ENCODE measurements at places on chromosomes 5 and 9.

DNA sequence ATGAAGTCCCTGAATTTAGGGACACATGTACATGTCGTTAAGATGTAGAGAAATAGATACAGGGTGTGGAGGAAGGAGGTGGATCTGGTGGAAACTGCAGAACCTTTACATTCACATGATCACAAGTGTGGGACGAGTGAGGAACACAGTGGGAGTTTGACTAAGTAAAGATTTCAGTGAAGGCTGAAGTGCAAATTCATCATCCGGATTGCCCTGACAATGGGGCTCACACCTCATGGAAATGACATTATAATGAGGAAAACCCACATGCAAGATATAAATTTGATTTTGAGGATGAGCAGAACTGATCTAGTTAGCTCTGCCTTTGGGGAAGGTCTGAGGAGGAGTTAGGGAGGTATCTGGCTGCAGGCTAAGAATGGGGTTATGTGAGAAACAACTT, 173.9 kb downstream of the FSTL4 start:
- no peak for DNase-seq

- DNase-seq = peak; percentile 74
Measured at GRCh38 chr5:76542887-76543690, 80.1 kb downstream of the F2RL2 start.

GRCh38 chr9:36041506-36041905, 4.8 kb downstream of the RECK start:
- DNase-seq = no peak

GRCh38 chr5:19987612-19988361, at the start of gene CDH18:
Gene CDH18 (minus strand): TSS chr5:19988200. CDS start chr5:19838986, 149,214 bp downstream.
- DNase-seq = no peak

GRCh38 chr5:172699999-172700364, 58.9 kb downstream of the NEURL1B start:
- DNase-seq = no peak

DNA sequence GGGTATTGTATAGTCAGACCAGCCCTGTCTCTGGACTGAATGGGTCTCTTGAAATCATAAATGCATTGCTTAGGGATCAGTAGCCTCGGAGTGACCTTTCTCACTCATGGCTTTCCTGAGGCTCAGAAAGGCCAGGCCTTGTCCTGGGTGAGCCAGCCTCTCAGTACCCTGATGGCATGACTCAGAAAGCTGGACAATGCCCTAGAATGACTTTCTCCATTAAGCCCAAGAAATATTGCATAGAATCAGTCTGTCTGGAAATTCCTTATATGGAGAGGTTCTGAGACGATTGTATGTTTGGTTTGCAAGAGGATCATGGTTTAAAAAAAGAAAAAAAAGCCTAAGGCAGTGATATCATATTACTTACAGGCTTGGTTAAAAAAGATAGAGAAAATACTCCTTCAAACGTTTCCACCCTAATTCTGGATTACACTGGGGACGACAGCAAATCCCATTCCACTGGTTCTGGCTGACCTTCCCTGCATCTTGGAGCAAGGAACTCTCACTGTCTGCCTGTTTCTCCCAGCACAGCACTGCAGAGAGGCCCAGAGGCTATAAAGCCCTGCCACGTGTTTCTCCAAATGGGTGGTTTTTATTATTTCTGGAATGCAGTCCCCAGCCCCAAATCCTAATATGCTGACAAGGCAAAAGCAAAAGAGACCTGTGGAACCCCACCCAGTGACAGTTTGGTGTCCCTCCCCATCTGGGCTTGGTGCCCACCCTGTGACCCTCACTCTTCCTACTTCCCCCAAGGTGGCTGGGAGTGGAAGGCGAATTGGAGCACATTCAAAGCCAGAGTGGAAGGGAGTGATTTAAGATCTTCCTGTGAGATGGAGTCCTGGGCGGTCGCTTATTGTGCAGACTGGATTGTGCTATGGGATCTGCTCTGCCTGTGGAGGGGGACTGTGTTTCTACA, 34.4 kb downstream of the MAP1B start:
- DNase-seq = no peak

- no peak for DNase-seq
Measured at GRCh38 chr5:4145511-4145910, 549.9 kb downstream of the IRX1 start.

GRCh38 chr5:173741729-173742431, 125.4 kb upstream of the BOD1 start:
- DNase-seq = no peak

DNA sequence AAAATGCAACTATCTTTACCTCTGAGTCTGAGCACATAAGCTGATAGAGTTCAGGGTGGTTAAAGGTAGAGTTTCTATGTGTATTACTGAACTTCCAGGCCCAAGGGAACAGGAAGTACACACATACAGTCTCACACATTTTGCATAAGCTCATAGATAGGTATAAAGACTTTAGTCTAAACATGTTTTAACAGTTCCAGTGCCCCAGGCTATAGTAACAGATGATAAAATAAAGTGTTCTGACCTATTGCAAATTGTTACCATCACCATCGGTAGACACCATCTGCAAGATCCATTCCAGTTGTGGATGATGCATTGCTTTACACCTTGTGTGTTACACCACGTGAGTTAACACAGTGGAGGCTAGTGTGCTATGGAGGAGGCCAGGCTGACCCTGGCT, 95.8 kb downstream of the TMEM174 start:
- DNase-seq = no peak

DNA sequence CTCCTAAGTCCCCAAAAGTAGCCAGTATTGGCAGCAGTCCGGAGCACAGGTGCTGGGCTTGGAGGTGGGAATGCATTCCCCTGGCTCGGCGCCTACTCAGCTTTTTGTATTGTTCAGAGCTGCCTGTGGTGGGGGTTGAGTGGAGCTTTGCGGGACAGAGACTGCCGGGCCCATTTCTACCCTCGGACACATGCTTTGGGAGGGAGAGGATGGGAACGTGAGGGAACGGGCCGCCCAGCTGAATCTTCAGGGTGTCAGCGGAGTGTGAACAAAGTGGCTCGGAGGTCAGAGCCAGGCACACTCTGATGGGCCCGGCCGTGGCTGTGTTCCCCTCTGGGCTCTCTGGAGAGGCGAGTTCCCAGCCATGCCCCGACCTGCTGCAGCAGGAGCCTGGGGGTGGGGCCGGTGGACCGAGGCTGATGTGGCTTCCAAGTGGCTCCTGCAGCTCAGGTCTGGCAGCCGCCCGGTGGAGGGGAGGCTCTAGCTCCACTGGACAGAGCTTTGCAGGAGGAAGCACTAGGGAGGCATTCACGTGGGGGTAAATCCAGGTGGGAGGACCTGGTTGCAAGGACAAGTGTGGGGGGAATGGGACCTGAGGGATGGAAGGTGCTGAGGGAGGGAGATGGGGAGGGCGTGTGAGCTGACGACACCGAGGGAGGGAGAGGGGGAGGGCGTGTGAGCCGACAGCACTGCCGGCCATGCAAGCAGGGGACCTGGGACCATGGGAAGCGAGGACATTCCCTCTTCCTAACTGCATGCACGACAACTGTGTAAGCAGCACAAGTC, 31.1 kb upstream of the SLC6A3 start:
- no peak for DNase-seq

DNA sequence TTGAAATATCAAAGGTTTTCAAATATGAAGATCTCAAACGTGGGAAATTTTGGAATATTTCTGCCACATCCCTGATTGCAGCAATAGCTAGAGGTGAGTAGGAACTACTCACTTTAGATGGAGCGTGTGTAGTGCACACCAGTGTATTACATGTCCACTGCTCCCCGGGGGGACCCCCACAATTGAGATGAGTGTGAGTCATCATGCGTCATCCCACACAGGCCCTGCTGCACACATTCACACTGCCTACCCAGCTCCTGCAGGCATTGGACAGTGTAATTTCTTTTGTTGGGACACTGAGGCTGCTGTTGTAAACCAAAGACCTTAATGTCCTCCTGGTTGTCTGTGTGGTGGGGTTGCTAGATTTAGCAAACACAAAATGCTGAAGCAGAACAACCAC, 280.0 kb downstream of the GAS1 start:
- DNase-seq = peak; percentile 8

DNA sequence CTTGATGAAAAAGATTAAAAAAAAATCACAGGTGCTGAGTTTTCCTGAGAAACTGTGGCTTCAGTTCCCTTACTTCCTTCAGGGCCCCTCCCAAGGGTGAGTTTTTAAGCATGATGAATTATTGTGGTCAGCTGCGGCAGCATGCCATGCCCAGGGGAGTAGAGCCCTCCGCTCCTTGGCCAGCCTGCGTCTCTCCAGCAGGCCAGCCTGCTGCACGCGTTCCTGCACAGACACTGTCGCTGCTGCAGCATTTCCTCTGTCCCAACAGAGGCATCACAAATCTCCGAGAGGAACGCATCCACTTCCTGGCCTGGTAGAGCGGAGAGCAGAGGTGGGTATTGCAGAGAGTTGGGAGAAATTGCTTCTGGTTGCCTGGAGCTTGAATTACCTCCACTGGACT, 26.1 kb upstream of the GLRA1 start:
- no peak for DNase-seq

GRCh38 chr5:14745753-14746152, 81.2 kb downstream of the OTULIN start:
- peak; percentile 21 for DNase-seq

DNA sequence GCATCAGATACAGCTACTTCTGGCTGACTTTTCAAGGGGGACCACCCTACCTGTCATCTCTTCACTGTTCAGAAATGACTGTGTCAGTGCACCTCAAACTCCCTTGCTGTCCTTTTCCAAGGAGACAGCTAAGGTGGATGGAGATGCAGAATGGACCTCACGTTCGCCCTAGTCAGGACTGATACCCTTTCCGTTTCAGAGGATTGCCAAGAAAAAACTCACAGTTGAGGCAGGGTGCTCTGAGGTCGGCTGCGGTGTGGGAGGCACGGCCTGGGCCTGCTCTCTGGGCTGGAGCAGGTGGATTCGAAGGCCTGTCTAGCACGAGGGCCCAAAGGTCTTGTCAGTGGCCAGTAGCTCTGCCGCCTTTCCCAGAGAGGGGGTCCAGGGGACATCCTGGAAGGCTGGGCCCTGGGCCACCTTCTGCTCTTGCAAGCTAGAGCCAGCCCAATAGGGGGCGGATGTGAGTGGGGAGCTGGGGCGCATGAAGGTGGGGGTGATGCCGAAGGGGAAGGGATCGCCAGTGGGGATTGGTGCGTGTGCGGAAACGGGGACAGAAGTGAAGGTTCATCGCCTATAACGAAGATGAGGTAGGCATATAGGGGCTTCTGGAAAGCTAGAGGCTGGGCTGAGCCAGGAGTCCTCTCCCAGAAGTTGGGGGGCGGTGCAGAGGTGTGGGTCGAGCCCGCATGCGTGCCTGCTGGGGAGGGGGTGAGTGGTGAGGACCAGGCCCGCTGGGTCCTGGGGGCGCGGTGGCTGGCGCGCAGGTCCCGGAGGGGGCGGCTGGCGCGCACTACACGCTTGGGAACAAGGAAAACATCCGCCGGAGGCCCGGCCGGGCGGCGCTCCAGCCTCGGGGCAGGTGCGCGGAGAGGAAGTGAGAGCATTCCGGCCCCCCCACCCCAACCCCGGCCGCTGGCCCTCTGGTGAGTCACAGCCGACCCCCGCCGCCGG, 2.5 kb upstream of the MSMP start:
- DNase-seq = peak; percentile 90

- DNase-seq = no peak
Measured at GRCh38 chr5:132773114-132773513, 3.9 kb downstream of the SEPTIN8 start.

DNA sequence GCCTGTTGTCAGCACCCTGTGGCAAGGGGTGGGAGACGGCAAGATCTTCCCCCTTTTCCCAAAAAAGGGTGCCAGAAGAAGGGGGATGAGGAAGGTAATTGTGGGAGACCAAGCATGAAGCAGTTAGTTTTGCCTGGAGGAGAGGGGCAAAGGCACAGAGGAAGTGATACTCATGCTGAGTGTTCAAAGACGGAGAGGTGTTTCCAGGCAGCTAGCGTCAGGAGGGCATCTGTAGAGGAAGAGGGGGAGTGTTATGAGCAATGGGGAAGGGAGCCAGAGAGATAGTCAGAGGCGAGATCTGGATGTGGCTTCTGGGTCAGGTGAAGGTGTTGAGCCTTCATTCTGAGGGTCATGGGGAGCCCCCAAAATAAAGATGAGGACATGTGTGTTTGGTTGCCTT, 26.9 kb upstream of the ADAM19 start:
- DNase-seq = peak; percentile 66

DNA sequence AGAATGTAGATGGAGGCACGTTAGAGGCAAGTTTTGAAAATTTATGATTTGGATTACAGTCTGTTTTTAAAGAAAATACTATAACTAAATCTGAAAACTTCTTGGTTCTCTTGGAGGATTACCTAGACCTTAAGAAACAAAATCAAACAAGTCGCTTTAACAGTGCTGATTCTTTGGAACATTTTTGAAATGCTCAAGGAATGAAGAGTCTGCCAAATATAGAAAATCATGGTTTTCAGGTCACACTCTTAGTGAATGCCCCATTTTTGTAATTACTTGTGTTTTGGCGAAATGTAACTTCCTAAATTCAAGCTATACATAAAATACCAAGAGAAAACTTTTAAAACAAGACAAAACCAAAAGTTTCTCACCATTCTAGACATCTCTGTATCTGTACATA, 93.2 kb downstream of the EQTN start:
- DNase-seq = no peak

DNA sequence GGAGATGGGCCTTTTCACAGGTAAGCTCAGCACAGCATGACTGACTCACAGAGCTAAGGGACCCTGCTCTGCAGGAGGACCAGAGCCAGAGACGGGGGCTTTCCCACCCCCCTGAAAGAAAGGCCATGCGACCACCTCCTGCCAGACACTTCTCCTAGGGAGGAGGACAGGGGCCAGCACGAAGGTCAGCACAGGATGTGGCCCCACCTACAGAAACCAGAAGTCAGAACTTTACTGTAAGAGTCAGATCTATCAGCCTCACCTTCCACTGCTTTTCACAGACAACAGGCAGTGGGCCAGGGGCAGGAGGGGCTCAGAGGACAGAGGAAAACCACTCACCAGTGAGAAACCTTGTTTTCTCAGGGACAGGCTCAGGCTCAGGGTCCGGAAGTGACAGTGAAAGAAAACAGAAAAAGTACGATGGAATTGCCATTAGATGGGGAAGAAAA, 37.9 kb downstream of the CCNJL start:
- no peak for DNase-seq

DNA sequence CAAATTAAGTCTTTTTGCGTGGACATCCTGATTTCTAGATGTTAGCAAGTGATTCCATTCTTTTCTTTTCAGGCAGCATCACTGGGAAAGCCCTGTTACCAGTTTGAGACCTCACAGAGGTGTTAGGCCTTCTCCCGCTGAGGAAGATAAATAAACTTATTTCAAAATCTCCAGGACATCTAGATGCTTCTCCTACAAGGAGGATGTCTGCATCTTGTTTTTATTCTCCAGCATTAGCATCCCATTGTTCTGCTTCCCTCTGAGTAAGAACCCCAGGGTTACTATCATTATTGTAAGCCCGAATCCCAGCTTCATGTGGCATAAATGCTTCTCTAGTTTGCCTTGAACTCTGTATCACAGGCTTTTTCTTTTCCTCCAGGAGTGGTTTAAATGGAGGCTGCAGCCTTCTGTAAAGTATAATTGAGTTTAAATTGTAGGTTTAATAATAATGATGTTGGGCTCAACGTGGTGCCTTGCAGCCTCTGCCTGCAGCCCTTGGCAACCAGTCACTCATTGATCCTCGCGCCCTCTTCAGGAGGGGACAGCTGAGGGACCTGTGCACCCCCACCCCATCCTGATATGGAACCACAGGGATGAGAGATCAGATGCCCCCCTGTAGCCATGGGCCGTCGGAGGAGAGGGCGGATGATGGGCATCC, 114.9 kb downstream of the PDZD2 start:
- no peak for DNase-seq
